ENCODE measurements at places on chromosomes 13 and 19. TPM values are rescaled to one million over a fixed set of nuclear protein-coding genes. Genes with fewer than 3 reads are reported as not detected.

The ERICH4 gene
- 6.3 TPM for polyA plus RNA-seq

The WDR87 gene
- 0.01 TPM for polyA plus RNA-seq

The CYTH2 gene
- polyA plus RNA-seq: 80.1 TPM

The UHRF1 gene
- polyA plus RNA-seq: 30.6 TPM

The CD70 gene
- polyA plus RNA-seq: not detected

The CACTIN gene
- 19.3 TPM for polyA plus RNA-seq

The LGI4 gene
- 2.2 TPM for polyA plus RNA-seq

The CLASRP gene
- 54.1 TPM for polyA plus RNA-seq

The CEACAM1 gene
- 10.0 TPM for polyA plus RNA-seq

The CD79A gene
- 0.71 TPM for polyA plus RNA-seq

The VSTM1 gene
- not detected for polyA plus RNA-seq

The CCL25 gene
- not detected for polyA plus RNA-seq

The ZNF568 gene
- 24.8 TPM for polyA plus RNA-seq

The CYSLTR2 gene
- 0.29 TPM for polyA plus RNA-seq

The MAMSTR gene
- polyA plus RNA-seq: 4.5 TPM

The B3GLCT gene
- 25.1 TPM for polyA plus RNA-seq

The FREM2 gene
- 50.5 TPM for polyA plus RNA-seq

The SMAD9 gene
- polyA plus RNA-seq: 30.6 TPM

The ZNF677 gene
- polyA plus RNA-seq: 51.9 TPM

The CGB8 gene
- not detected for polyA plus RNA-seq

The ZNF221 gene
- polyA plus RNA-seq: 5.0 TPM

The ITGBL1 gene
- 0.93 TPM for polyA plus RNA-seq

The CEACAM8 gene
- not detected for polyA plus RNA-seq

The B3GNT3 gene
- 11.3 TPM for polyA plus RNA-seq

The KASH5 gene
- polyA plus RNA-seq: 0.14 TPM

The FFAR2 gene
- polyA plus RNA-seq: 0.86 TPM

The VAV1 gene
- polyA plus RNA-seq: 1.5 TPM

The FOXA3 gene
- polyA plus RNA-seq: 0.36 TPM

The BRCA2 gene
- polyA plus RNA-seq: 9.6 TPM

The ZNF837 gene
- 3.0 TPM for polyA plus RNA-seq

The SHISA7 gene
- polyA plus RNA-seq: 0.19 TPM

The RNF17 gene
- polyA plus RNA-seq: 0.71 TPM

The TMC4 gene
- 23.0 TPM for polyA plus RNA-seq

The CLEC4M gene
- polyA plus RNA-seq: 2.0 TPM

The PRR12 gene
- polyA plus RNA-seq: 15.1 TPM

The ZNF709 gene
- 8.6 TPM for polyA plus RNA-seq

The INSL3 gene
- 0.28 TPM for polyA plus RNA-seq

The KPNA3 gene
- polyA plus RNA-seq: 36.3 TPM

The OR7C1 gene
- 0.10 TPM for polyA plus RNA-seq

The PTPRH gene
- polyA plus RNA-seq: 0.04 TPM

The NFKBIB gene
- 7.7 TPM for polyA plus RNA-seq

The SLITRK6 gene
- 10.8 TPM for polyA plus RNA-seq

The GET3 gene
- polyA plus RNA-seq: 83.8 TPM

The KLK14 gene
- 0.17 TPM for polyA plus RNA-seq

The EBI3 gene
- 0.56 TPM for polyA plus RNA-seq

The C19orf73 gene
- 0.74 TPM for polyA plus RNA-seq

The ATP8A2 gene
- polyA plus RNA-seq: 6.3 TPM

Measured in right renal cortex interstitium (tissue), 3 donors.